ENCODE measurements at places on chromosomes 11 and 22.

GRCh38 chr11:112928136-112928535 is 33.1 kb upstream of the NCAM1 start:
- DNase-seq: no peak

- peak; percentile 38 for DNase-seq
These were observed 7.0 kb upstream of the DDX17 start for GRCh38 chr22:38513063-38513462.

DNA sequence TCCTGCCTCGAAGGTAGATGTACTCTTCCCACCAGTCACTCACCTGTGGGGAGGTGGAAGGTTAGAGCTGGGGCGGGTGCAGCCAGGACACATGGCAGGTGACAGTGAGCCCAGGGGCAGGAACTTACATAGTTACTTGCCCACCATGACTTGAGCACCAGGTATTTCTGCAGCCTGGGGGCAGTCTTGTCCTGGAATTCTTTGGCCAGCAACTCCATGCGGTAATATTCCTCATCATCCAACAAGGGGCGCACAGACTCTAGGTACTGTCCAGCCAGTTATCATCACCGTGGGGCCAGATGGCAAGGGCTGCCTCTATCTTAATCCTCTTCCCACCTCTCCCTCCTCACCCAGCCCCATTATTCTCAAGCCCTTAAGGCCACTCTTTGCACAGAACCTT is 2.2 kb downstream of the CPT1B start:
- DNase-seq: no peak

- no peak for DNase-seq
These were observed 147.5 kb downstream of the GRIK4 start for GRCh38 chr11:120659076-120659475.

- DNase-seq: no peak
These were observed 50.3 kb upstream of the CDON start for GRCh38 chr11:126113012-126113411.

DNA sequence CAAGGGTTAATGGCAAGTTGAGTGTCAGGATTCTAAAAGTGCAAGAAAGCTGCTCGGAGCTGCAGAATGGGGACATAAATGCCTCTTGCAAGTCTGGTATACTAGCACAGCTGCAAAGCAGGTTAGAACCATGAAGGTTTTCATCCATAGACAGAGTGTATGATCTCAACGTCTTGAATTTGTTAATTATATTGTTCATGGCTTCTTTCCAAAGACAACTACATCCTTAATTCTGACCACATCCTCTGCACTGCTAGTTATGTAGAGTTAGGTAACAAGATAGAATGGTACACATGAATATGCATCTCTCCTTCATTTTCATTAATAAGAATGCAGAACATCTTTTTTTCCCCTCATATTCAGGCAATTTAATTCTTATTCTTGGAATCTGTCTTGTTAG is 34.2 kb downstream of the EXPH5 start:
- no peak for DNase-seq

DNA sequence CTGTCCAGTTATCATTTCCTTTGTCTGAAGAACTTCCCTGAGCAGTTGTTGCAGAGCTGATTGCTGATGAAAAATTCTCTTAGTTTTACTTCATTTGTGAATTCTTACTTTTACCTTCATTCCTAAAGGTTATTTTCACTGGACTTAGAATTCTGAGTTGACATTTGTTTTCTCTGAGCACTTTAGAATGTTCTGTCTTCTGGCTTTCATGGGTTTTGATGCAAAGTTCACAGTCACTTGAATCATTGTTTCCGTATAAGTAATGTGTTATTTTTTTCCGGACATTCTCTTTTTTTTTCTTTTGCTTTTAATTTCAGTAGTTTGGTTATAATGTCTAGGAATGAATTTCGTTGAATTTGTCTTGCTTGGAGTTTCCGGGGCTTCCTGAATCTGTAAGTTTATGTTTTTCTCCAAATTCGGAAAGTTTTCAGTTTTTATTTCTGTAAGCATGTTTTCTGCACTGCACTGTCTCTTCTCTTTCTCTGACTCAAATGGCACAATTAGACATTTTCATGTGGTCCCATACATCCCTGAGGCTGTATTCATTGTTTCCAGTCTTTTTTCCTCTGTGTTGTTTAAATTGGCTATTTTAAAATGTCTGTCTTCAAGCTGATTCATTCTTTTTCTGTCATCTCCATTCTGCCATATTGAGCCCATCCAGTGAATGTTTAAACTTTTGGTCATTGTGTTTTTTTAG is 68.5 kb upstream of the NARS2 start:
- no peak for DNase-seq

DNA sequence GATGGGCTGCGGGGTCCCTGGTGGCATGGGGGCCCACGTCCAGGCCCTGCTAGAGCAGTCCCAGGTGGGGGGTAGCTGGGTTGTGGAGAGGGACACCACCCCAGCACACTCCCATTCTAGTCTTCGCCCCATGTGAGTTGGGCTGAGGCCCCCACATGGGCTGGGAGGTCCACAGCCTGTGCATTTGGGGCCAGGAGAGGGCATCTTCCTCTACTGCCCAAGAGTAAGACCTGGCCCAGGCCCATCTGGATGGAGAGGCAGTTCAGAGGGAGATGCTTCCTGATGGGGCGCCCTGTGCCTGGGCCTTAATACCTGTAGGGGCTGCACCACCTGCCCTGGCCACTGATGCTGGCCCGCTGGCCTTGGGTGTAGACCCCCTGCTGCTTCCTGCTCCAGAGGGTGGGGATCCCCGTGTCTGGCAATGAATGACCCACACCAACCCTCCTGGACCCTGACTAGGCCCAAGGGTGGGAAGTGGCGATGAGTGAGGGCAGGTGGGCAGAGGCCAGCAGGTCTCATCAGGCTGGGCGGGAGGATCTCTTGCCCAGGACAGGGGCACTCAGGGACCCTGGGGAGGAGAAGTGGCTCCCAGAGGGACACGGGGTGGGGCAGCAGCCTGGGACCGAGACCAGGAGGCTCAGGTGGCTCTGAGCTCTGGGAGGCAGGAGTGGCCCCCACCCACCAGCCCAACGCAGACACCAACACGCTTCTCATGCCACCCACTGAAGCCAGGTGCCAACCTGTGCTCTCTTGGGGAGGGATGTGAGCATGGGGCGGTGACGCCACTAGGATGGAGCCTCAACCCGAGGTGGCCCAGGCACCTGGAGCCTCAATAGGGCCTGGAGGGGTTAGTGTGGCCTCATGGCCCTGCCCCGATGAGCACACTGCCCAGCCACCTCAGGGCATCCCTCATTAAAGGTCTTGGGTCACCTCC is 17.4 kb upstream of the GNB1L start:
- no peak for DNase-seq

DNA sequence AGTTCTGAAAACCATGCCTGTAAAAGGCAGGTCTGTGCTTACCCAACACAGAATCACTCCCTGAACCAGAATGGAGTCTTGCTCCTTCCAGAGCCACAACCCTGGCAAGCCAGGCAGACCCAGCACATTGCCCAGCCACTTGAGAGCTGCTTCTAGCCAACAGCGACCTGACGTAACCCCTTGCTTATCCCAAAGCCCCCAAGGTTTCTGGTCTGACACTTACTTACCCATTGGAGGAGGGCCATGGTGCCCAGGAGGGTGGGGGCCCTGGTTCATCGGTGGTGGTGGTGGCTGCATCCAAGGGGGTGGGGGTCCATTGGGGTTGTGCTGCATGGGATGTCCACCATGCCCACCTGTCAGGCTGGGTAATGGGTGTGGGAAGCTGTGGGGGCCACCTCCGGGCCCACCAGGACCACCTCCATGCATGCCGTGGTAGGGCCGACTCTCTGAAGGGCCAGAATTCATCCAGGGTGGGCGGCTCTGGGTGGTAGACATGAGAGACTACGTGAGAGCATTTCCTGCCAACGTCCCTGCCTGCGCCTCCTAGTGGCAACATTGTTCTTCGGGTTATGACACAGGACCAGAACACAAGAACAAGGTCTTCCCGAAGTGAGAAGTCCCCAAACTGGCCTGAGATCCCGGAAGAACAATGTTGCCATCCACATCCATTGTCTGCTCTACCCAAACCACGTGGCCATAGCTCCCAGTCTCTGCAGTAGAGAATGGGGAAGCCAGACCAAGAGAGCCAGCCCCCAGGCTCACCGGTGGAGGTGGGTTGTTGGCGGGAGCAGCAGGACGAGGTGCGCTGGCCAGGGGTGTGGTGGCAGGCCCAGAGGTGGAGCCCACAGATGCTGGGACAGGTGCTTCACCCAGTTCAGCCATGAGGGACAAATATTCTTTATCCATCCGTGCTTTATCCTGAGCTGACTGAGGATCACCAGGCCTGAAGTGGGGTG is 7.8 kb upstream of the PYGM start:
- DNase-seq: peak; percentile 71

DNA sequence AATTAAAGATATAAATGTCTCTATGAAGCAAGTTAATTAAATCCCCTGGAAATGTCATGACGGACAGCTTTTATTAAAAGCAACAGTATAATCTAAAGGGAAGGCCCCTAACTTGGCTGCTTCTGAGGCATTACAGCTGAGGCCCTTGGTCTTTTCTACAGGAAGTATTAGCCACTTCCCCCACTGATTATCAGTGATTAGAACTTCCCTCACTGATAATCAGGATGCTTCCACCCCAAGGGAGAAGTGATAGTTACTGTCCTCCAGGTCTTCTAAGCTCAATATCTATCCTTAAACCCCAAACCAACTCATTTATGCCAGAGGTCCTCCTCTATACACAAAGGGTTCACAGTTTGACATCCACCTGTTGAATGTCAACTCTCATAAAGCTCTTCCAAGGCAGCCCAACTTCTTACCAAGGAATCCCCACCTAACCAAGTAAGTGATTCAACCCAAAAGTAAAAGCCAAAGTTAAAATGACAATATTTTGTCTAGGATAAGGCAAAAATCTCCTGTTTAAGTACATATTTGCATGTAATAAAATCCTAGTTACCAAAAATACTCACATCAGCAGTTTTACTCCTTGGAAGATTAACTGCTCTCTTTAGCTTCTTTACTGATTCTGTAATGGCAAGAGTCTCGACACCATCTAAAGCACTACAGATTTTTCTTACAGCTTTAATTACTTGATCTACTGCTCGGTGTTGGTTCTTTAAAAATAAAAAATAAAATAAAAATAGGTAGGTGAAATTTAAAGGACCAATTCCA is 58.6 kb upstream of the RPS13 start:
- DNase-seq: no peak

GRCh38 chr11:61540528-61540927 is 32.0 kb downstream of the LRRC10B start:
- no peak for DNase-seq

DNA sequence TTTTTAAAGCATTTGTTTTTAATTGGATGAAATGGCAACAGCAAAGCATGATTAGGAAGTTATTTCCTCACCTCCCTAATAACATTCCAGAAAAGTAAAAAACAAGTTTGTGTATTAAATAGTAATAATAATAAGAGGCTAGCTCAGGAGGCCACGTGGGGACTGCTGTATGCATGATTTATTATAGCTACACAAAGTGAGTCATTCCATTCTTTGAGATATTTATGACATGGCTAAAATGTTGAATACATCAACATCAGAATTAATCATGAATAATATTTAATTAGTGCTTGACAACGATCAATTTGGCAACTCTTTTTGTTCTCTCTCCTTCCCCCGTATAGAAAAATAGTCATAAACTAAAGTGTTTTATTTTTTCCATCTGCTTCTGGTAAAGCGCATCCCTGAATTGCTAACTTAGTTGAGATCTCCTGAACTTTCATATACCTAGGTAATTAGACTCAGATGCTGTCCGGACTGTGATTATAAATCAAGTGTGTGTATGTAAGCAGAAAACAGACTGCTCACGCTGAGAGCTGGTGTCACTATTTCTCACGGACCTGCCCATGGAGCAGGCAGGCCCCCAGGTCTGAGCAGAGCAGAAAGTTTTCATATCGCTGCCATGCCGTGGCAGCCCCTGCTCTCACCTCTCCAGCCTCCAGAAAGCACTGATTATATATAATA is 125.7 kb downstream of the WT1 start:
- DNase-seq: no peak

DNA sequence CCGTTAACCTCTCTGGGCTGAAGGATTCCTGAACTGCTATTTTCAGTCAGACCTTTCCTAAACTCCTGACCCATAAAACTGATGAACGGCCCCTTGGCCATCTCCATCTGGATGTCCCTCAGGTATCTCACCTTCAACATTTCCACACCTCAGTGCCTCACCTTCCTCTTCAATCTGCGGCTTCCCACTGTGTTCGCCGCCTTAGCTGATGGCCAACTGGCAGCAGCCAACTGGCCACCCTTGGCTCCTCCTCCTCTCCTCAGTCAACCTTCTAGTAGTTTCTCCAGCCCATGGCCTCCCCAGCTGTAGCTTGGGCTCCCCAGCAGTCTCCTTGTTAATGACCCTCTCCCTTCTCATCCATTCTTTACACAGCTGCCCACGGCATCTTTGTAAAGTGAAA is 55.0 kb upstream of the PHOX2A start:
- no peak for DNase-seq

- DNase-seq: no peak
These were observed 1.1 kb downstream of the PICALM start for GRCh38 chr11:86067851-86068137.

- DNase-seq: no peak
These were observed 600.0 kb downstream of the BRD1 start for GRCh38 chr22:49227670-49228069.

- DNase-seq: no peak
These were observed 484.2 kb upstream of the LRRC4C start for GRCh38 chr11:41943656-41944055.

GRCh38 chr11:108838792-108839105 is 173.9 kb downstream of the DDX10 start:
- no peak for DNase-seq

DNA sequence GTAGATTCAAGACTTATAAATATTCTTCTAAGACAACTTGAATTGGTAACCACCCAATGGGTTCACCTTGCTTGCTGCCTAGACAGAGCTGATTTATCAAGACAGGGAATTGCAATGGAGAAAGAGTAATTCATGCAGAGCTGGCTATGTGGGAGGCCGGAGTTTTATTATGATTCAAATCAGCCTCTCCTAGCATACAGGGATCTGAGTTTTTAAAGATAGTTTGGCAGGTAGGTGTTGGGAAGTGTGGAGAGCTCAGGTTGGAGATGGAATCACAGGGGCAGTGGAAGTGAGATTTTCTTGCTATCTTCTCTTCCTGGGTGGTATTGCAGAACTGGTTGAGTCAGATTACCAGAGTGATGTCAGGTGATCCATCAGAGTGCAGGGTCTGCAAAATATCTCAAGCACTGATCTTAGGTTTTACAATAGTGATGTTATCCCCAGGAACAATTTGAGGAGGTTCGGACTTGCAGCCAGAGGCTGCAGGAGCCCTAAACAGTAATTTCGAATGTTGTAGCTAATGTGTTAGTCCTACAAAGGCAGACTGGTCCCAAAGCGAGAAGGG is 1448.6 kb upstream of the RAG2 start:
- no peak for DNase-seq

DNA sequence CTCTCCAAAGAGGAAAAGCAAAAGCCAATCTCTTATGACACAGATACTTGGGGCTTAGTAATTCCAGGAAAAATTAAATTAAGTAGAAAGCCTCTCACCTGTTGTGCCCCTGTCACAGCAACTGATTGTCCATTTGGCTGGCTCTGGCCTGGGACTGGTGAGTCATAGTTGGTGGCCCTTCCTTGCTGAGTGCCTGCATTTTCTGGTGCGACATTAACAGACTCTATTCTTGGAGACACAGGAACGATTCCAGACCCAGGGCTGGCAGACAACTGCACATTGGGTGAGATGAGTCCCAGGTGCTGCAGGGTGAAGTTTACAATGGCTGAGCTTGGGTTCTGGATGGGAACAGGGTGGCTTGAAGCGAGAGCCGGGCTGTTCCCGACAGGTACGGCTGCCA is 15.6 kb downstream of the E2F8 start:
- no peak for DNase-seq

All from activated T-helper 1 cell treated with anti-CD3 and anti-CD28 coated beads, Interleukin-12 subunit alpha, Interleukin-12 subunit beta, Interleukin-2, Interleukin-4 antibody, amounts not matched to agents 30 ng/mL and 10 ng/mL and 1 ng/mL, durations not matched to agents 14 hours and 24 hours and 36 hours (primary cell).